Stimulated activated CD8-positive, alpha-beta memory T cell treated with anti-CD3 and anti-CD28 coated beads, Interleukin-7, amount 100 ng/mL, for 24 hours (primary cell): ENCODE measurements at places on chromosomes 5 and 9.
A peak's percentile ranks its signal among the peaks of the same experiment; 100 is the strongest.

GRCh38 chr5:57779383-57780223, 297.0 kb upstream of the ACTBL2 start:
- DNase-seq: no peak

GRCh38 chr5:122465994-122466393, 154.0 kb downstream of the SNCAIP start:
- no peak for DNase-seq

DNA sequence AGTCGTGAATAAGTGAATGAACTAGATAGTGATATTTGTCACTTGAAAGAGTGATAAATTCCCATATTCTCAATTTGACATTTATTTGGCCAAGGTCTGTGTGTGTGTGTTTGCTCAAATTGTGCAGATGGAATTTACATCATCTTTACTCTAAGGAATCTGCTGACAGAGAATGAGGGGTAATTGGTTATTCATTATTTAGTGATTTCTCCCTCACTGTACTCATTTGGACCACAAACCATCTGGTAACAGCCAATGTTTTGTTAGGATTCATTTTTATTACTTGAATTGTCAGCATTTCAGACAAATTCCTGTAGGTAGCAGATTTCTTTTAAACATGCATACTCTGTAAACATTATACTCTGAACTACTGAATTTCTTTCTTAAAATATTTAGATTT, 15.6 kb downstream of the VCAN start:
- no peak for DNase-seq

GRCh38 chr9:128007566-128008138, 26.9 kb upstream of the EEIG1 start:
- peak; percentile 68 for DNase-seq

DNA sequence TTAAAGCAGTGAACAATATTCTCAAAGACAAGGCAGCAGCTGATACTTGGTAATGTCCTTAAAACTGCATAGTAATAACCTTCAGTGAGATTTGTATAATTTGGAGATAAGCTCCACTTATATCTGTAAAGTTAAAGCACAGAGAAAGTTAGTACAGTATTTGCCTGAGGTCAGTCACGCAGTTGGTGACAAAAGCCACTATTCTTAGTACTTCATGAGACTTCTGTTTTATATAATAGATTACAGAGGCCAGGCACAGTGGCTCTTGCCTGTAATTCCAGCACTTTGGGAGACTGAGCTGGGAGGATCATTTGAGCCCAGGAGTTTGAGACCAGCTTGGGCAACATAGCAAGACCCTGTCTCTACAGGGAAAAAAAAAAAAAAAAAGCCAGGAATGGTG, 266.4 kb upstream of the DMRT1 start:
- DNase-seq: no peak

DNA sequence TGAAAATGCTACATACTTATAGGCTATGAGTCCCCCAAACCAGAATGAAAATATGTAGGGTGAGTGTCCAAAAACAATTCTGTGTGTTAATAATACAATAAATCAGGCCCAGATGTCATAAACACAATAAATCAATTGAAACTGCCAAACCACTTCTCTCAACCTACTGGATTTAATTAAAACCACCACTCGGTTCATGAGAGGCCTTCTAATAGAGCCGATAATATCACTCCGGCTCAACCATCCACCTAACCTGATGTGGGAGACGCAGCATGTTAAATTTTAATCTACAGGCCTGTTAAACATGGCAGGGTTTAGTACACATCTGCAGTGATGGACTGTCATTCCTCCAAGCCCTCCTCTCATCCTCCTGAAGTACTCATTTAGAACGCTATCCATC, 734.5 kb upstream of the ZNF608 start:
- DNase-seq: no peak

- DNase-seq: no peak
Observed at GRCh38 chr9:133420392-133420827, 1.8 kb upstream of the ADAMTS13 start.

GRCh38 chr5:32202394-32202793, 28.3 kb upstream of the GOLPH3 start:
- no peak for DNase-seq

- DNase-seq: peak; percentile 11
Observed at GRCh38 chr9:130997925-130998596, 10.9 kb upstream of the LAMC3 start.

- DNase-seq: no peak
Observed at GRCh38 chr9:131036529-131037334, 27.8 kb downstream of the LAMC3 start.

DNA sequence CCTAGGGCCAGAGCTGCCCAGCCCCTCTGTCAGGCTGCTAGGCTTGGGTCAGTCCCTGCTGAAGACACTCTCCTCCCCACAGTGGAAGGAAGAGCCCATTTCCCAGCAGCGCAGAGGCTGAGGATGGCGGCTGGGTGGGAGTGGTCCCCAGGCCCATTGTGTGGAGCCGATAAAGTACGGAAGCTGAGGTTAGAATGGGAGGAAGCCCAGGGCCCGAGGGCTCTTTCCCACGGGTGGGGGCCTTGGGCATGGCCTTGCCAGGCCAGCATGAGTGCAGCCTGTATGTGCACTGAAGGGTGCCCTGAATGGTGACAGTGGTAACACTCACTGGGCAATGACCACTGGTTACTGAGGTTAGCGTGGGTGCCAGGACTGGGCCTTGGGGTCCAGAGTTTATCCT, 125.9 kb downstream of the RGS3 start:
- no peak for DNase-seq

DNA sequence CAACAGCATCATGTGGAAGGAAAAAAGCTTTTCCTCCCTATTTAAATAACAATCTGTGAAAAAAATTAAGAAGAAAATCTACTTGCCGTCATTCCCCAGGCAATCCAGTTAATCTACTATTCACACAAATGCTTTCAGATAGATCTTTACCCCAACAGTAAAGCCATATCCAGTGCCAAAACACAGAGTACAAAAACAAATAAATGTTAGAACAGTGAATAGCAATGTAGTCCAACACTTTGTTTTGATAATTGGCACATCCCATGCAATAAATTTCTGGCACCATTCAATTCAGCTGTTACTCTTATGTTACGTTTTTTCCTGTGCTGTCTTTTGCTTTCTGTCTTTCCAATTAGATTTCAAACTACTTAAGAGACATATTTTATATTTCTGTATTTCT, 2245.5 kb upstream of the WWC1 start:
- no peak for DNase-seq

GRCh38 chr5:111961862-111962261, 204.9 kb upstream of the NREP start:
- DNase-seq: no peak

DNA sequence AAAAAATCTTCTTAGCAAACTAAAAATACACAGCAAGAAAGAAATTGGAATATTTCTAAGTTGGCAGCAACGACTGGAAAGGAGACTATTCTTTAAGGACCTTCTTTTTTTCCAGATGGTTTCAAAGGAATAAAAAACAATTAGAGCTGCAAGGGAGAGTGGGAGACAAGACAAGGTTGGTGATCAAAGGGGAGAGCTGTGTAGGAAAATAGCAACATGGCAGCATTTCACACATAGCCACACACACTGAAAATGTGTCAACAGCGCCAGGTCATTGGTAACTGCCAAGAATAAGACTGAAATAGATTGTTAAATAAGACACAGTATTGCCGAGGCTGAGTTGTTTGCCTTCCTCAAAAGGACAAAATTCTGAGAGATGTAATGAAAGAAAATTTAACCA, 88.1 kb upstream of the TLE1 start:
- no peak for DNase-seq
